ENCODE measurements at places on chromosomes 13 and 19.

GRCh38 chr19:47623151-47623920 is 14.4 kb downstream of the BICRA start:
- no peak for DNase-seq

DNA sequence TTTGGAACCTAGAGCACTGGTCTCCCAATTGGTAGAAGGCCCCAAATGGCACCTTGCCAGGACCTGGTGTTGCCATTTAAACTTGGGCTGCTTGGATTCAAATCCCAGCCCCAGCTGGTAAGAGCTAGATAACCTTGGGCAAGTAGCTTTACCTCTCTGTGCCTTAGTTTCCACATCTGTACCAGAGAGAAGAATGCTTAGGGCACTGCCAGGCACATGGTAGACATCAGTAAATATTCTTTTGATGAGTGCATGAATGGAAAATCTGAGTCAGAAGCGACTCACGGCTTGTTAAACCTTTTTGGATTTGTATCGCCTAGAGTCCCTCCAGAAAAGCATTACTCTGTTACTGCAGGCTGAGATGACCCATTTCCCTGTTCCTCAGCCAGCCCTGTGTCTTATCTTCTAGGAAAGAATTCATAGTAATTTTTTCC is 90.9 kb downstream of the SIPA1L3 start:
- no peak for DNase-seq

GRCh38 chr19:29664753-29665214 is 477 bp upstream of the PLEKHF1 start:
- no peak for DNase-seq

DNA sequence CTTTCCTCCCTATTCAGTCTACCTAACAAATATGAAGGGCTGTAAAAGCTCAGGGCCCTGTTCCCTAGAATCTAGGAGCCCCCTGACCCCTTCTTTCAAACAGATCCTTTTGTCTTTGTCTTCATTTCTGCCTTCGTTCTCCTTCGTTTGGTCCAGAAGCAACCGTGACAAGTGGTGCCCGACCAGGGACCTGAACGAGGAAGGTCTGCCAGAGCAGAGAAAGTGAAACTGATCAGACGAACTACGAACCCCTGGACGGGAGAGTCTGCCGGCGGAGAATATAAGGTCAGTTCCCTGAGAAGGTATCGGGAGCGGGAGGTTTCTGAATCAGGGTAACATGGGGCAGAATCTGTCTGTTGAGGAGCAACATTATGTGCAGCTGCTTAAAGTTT is 751 bp downstream of the ERVK3-1 start:
- DNase-seq: no peak

GRCh38 chr13:32734511-32734910 is 148.3 kb downstream of the PDS5B start:
- peak; percentile 7 for DNase-seq

- DNase-seq: no peak
Measured at GRCh38 chr19:57803594-57804325, 11.0 kb downstream of the ZNF552 start.

- DNase-seq: no peak
Measured at GRCh38 chr19:9909251-9909650, 27.1 kb downstream of the OLFM2 start.

DNA sequence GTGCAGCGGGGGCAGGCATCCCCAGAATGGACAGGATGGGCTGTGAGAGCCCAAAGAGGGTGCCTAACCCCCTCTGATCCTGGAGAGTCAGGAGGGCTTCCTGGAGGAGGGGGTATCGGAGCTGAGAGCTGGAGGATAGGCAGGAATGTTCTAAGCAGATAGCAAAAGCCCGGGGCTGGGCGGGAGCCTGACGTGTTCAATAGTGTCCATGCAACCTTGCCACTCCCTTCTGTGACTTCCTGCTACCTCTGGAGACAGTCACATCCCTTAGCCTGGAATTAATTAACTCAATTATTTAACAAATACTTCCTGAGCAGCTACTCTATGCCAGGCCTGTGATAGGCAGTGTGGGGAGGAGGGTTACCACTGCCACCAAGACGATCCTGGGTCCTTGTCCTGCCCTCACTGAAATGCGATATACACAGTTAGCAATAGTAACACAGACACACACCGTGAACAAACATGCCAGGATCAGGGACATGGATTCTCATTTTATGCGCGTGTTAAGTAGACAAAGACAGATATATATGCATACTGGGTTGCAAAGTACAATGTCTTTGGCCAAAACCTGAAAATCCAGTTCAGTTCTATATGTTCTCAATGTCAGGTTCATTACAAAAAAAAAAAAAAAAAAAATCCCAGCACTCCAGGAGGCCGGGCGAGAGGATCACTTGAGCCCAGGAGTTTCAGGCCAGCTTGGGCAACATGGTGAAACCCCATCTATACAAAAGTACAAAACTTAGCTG is 10.7 kb downstream of the AP2S1 start:
- no peak for DNase-seq

- no peak for DNase-seq
Measured at GRCh38 chr13:97333983-97334382, 100.0 kb upstream of the RAP2A start.

GRCh38 chr13:64782466-64782865 is 2447.7 kb downstream of the PCDH9 start:
- DNase-seq: no peak

- no peak for DNase-seq
Measured at GRCh38 chr13:103236213-103236612, 170.0 kb upstream of the SLC10A2 start.

- DNase-seq: no peak
Measured at GRCh38 chr19:11261431-11261970, 823 bp downstream of the DOCK6 start.

DNA sequence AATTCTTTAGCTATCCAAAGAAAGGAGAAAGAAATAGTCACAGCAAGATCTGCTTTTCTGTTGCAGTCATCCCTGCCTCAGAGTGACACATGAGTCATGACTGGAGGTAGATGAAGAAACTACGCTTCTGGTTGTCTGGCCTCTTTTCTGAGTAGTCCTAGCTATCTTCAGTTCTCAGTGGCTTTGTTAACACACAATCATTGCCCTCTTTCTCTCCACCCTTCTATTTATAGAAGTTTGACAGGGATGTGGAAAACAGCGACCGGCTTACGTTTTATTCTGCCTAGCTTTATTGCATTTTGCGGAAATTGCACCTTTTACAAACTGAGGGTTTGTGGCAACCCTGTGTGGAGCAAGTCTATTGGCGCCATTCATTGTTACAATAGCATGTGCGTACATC is 26.7 kb downstream of the SPATA13 start:
- DNase-seq: no peak

- no peak for DNase-seq
Measured at GRCh38 chr13:26498656-26499601, 58.6 kb upstream of the WASF3 start.

- DNase-seq: no peak
Measured at GRCh38 chr19:33813391-33814101, 16.9 kb downstream of the KCTD15 start.

DNA sequence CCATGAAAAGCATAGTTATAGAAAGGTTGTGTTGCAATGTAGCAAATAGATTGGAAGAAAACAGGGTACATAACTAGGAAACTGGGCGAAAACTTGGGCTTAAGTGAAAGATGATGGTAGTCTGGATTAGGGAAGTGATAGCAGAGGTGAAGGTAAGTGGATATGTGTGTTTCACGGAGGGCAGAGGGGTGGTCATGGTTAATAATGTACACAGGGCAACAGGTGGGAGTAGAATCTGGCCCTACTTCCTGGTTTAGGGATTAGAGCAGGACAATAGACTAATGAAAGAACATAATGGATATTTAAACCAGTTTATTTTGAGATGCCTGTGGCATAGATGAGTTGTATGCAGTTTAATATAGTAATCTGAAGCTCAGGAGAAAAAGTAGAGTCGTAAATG is 257.3 kb upstream of the SPRY2 start:
- no peak for DNase-seq

- no peak for DNase-seq
Measured at GRCh38 chr19:2552859-2553258, 76.9 kb downstream of the GADD45B start.
